ENCODE measurements at places on chromosomes 2 and 18. TPM values are rescaled to one million over a fixed set of nuclear protein-coding genes. Genes with fewer than 3 reads are reported as not detected.

Gene BCL2
- total RNA-seq = 0.84 TPM

Gene REG3A
- total RNA-seq = not detected

Gene GALR1
- not detected for total RNA-seq

Gene G6PC2
- total RNA-seq = not detected

Gene TMEM182
- 3.4 TPM for total RNA-seq

Gene RASGRP3
- 13.4 TPM for total RNA-seq

Gene KCNG2
- total RNA-seq = not detected

Gene IL18R1
- total RNA-seq = 0.10 TPM

Gene ALPG
- not detected for total RNA-seq

Gene SIX2
- total RNA-seq = 1.4 TPM

Gene TANC1
- total RNA-seq = 24.4 TPM

Gene MARCHF4
- total RNA-seq = 0.48 TPM

Gene FNDC4
- 6.3 TPM for total RNA-seq

Gene HAUS1
- 150 TPM for total RNA-seq

Gene MAP2
- total RNA-seq = 4.9 TPM

Data from RPMI7951 (cell line).